ENCODE measurements at places on chromosomes 6 and 20.

GRCh38 chr6:134253681-134254080, 64.2 kb downstream of the SGK1 start:
- peak; percentile 62 for DNase-seq

- DNase-seq: no peak
Observed at GRCh38 chr6:76861403-76861802, 601.9 kb downstream of the HTR1B start.

DNA sequence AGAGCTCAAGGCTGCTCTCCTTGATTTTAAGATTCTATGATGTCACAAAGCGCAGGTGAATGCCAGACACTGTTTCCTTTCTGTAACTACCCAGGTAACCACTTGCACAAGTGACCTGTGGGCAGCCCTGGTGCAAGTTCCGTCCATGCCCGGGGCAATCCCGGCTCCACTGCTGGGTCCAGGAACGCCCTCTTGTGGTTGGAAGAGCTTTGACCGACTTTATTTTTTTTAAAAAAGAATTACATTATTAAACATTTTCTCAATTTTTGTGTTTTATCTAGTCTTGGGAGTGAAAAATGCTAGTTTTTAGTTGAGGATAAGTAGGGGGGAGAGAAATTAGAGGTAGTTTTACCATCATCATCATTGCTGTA, 695.2 kb downstream of the QKI start:
- no peak for DNase-seq

DNA sequence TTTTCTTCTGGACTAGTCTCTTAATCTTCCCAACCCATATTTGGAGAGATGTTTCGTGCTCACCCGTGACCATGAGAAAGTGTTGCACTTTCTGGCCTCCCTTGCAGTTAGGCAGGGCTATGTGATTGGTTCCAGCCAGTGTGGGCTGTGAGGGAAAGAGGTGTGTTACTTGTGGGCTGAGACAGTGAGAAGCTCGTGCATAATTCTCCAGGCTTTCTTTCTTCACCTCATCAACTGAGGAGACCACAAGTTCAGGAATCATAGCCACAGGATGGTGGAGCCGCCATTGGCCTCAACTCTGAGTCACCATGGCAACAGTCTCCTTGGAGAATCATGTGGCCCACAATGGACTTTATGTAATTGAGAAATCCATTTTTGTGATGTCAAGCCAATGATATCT, 57.5 kb upstream of the FUCA2 start:
- DNase-seq: no peak

DNA sequence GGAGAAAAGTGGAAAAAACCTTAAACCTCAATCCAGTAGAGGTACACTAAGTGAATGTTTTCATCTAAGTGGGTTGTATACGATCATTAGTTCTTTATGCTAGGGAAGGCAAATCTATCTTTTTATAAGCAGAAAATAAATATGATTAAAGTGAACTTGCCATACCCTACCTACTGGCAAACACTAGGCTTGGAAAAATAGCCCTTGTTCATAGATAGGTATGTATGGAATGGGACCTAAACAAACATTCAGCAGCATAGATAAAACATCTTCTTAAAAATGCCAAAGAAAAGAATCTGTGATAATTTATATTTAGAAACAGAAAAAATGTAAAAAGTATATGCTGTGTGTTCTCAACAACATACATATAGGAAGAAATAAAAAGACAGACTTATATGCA, 18.8 kb downstream of the REV3L start:
- no peak for DNase-seq

- DNase-seq: no peak
Observed at GRCh38 chr6:46815130-46815529, 21.9 kb downstream of the MEP1A start.

GRCh38 chr6:144063246-144063743, 32.1 kb downstream of the SF3B5 start:
- no peak for DNase-seq

GRCh38 chr6:24848461-24848860, 49.7 kb upstream of the ARMH2 start:
- peak; percentile 42 for DNase-seq

DNA sequence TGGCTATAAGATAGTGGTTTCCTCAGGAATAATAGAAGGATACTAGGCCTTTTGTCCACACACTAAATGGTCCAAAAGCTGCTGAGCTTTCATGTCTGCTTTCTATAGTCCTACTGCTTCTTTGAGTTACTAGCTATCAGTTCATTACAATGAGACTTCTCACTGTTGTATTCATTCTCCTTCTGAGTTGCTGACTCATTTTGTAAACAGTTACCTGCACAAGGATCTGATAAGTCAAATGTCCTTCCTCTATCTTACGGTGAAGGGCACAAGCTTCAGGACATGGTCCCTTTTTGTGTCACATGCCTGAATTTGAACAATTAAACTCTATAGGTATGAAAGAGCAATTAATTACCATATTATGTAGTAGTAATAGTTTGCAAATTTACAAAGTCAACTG, 90.5 kb downstream of the MAN1A1 start:
- no peak for DNase-seq

DNA sequence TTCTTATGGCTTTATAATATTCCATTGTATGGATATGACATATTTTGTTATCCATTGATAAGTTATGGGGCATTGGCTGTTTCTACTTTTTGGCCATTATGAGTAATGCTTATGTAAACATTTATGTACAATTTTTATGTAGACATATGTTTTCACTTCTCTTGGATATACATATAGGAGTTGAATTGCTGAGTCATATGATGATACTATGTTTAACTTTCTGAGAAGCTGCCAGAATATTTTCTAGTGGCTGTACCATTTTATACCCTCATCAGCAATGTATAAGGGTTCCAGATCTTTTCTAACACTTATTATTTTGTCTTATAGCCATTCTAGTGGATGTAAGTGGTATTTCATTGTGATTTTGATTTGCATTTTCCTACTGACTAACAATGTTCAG, 23.1 kb downstream of the OTOR start:
- DNase-seq: no peak

GRCh38 chr6:34953061-34954025, 64.3 kb downstream of the ANKS1A start:
- DNase-seq: no peak

GRCh38 chr6:154738551-154738961, 5.3 kb downstream of the SCAF8 start:
- DNase-seq: no peak

DNA sequence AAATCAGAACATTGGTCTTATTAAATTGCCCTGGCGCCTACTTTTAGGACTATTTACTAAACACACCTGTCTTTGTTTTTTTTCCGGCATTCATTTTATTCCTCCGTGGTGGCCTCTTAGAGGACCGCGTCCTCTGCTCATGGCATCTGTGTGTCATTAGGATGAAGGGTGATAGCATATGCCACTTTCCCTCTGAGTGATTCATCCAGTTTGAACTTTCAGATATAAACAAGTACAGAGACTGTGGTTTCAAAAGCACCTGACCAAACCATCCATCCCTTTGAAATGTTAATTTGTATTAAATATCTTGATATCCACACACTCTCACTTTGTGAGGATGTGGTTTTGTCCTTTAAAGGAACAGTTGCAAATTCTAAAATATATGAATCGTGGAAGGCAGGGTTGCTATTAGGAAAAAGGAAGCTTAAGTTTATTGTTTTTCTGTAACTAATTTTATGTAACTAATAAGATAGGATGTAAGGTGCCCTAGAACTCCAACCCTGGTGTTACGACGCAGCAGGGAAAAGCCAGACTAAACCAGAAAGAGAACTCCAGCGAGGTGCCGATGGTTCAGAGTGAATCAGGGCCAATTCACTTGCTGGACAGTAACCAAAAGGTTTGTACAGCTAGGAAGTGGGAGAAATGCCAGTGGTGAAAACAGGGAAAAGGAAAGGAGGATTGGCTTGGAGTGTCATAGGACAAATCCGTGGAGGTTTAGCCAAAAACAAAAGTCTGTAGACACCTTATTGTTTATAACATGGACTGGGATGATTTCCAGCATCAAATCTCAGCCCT, 98.7 kb downstream of the SHLD1 start:
- DNase-seq: no peak

- DNase-seq: no peak
Observed at GRCh38 chr20:35327074-35327976, 35.1 kb upstream of the FAM83C start.

DNA sequence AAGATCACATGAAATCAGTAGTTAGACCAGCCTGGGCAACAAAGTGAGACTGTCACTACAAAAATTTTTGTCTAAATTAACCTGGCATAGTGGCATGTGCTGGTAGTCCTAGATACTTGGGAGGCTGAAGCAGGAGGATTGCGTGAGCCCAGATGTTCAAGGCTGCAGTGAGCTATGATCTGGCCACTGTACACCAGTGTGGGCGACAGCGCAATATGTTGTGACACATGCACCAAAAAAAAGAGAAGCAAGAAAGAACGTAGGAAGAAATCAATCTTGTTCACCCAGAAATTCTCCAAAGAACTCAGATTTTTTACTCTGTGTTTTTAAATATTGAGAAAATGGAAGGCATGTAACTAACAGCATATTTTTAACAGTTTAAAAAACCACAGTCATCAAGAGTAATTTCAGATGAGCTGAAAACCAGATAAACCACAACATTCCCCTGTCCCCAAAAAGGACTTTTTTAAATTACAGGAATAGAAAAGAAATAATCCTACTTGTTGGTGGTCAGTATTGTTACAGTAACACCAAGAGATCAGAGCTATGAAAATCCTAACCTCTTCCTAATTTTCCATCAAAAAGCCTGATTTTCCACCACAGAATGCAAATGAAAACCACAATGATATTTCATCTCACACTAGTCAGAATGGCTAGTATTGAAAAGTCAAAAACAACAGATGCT, 240.2 kb downstream of the KHDC1L start:
- DNase-seq: no peak

DNA sequence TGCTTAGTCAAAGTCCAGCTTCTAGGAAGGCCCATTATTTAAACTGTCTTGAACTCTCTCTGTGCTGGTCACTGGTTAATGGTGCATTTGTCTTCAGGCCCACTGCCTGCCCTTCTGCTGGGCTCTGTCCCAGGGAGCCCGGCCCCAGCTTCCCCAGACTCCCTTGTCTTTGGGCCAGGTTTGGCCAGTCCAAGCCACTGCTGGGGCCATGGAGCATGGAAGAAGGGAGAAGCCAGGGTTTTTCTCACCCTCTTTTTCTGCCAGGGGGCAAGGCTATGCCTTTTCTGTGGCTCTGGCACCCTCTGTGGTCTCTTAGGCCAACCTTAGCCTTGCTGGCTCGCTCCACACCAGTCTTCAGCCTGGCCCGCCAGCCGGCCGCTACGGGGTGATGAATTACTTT, 390.0 kb upstream of the SULF2 start:
- DNase-seq: no peak

GRCh38 chr20:31901615-31902014, 31.2 kb downstream of the TTLL9 start:
- no peak for DNase-seq

DNA sequence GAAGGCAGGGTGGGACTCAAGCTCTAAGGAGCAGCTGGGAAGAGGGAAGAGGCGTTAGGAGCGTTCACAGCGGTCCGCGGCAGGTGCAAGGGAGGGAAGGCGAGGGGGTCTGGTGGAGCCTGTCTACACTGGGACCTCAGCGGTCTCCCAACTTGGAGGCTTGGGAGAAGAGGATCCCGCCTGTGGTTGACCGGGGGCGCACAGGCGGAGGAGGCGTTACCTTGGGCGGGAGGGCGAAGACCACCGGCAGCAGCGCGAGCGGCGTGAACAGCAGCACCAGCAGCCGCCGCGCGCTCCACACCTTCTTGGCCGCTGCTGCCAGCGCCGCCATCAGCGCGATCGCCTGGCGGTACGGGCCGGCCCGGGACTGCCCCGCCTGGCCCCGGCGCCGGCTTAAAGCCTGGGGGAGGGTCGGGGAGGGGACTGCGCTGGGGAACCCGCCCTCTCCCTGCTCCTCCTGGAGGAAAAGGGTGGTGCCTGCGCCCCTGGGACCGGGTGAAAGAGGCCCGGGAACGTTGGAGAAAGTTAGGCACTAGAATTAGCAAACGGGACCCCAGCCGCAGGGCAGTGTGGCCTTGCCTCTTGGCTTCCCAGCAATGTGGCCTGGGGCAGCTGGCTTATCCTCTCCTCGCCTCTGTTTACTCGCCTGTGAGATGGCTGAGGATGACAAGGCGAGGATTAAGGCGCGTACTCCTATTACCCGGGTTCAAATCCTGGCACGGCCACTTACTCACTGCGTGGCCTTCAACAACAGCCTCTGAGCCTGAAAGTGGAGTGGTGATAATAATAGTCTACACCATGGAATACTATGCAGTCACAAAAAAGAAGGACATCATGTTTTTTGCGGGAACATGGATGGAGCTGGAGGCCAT, at the start of gene SLC13A3:
SLC13A3 (minus strand) TSS at position 369 of the 872 bp plus-strand sequence; CDS start at position 331, 38 bp downstream.
- no peak for DNase-seq

DNA sequence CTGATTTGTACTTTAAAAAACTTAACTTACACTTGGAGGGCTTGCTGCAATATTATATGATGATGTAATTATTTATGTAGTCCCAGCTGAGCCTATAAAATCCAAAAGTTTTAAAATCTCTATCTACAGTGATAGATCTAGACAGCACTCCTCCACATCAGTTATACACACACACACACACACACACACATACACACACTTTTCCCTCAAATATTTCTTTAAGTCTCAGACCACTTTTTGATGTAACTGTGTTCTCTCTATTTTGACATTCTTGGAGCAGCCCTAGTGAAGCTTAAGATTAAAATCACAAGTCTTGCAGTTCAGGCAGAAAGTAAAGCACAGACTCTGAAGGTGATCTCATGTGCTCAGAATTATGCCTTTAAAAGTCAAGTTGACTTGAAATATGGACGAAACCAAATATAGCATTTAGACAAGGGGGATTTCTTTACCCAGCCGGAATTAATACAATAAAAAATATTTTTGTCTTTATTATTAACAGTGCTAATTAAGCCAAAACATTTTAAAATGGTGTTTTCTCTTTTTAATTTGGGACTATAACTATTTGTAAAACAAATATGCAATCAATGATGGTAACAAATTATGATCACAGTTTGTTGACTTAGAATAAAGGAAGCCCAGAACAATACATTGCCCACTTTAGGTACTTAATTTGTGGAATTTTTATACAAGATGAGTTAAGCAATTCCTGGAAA, 63.5 kb upstream of the TMEM30A start:
- DNase-seq: no peak

- DNase-seq: no peak
Observed at GRCh38 chr6:76631622-76632021, 559.2 kb upstream of the IMPG1 start.

Data from amygdala (tissue), 56 donors.